ENCODE measurements at places on chromosomes 7 and 10. TPM values are rescaled to one million over a fixed set of nuclear protein-coding genes. Genes with fewer than 3 reads are reported as not detected.

Gene TAS2R41
- polyA plus RNA-seq = not detected

GRCh38 chr7:55018361-55019190 is at the start of gene EGFR:
Gene EGFR, plus strand, starts transcription at chr7:55019017. Its CDS starts 261 bp downstream, at chr7:55019278.
- DNase-seq = peak; percentile 75

DNA sequence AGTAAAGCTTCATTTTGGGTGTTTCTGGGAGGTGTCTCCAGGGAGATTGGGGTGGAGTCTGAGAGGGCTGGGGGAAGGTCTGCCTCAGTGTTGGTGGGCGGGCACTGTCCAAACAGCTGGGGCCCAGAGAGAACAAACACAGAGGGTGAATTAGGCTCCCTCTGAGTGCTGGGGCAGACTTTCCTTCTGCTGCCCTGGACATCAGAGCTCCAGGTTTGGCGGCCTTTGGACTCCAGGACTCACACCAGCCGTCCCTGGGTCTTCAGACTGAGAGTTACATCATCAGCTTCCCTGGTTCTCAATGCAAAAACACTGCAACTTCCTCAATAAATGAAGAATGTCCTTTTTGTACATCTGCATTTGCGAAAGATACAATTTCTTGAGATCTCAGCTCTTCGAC is 427.4 kb downstream of the PTPRN2 start:
- no peak for DNase-seq

Gene FAM131B
- polyA plus RNA-seq = 0.07 TPM

GRCh38 chr10:4241724-4242345 is 456.8 kb upstream of the KLF6 start:
- peak; percentile 61 for DNase-seq

DNA sequence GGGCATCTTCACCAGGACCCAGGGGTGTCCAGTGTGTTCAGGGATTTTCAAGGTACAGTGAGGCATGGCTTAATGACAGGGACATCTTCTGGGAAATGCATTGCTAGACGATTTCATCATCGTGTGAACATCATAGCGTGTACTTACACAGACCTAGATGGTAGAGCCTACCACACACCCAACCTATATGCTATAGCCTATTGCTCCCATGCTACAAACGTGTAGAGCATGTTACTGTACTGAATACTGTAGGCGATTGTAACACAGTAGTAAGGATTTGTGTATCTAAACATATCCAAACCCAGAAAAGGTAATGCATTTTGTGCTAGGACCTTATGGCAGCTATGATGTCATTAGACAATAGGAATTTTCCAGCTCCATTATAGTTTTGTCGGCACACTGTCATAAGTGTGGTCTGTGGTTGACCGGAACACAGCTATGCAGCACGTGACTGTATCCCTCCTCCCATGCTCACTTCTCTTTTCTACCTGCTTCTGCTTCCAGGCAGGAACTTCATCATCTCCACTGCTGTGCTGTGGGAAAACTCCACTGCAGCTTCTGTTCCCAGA is 416.2 kb upstream of the NFE2L3 start:
- no peak for DNase-seq

Measured in foreskin keratinocyte (primary cell).